ENCODE measurements at places on chromosomes 13 and 19.

DNA sequence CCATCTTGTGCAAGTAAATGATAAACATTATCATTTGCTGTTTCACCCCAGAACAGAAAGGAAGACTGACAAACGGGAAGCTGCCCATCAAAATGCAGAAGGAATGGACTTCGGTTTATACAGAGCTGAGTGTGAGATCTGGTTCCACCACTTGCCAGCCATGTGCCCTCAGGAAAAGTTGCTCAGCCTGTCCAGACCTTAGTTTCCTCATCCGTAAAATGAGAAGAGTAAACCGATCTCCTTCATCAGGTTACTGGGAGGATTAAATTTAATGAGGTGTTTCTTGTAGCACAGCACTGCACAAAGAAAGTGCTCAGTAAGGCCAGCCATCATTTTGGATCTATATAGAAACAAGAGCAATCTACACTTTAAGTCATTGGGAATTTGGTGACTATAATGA lies 36.7 kb upstream of the SERP2 start:
- DNase-seq, result no peak

DNA sequence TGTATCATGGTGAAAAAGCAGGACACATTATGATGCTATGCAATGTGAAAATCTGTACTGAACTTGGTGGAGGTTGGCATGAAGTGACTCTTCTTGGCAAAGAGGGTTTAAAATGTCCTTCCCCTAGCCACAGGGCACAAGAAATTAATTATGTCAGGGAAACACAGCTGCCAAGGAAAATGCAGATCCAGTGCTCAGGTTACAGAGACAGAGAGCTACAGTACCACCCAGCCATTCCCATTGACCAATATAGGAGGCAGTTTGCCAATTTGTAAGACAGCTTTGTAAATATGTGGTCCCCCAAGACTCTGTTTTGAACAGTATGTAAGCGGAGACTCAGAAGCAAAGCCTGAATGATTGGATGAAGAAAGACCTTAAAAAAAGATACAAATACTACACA lies 69.4 kb upstream of the KLF12 start:
- no peak for DNase-seq

DNA sequence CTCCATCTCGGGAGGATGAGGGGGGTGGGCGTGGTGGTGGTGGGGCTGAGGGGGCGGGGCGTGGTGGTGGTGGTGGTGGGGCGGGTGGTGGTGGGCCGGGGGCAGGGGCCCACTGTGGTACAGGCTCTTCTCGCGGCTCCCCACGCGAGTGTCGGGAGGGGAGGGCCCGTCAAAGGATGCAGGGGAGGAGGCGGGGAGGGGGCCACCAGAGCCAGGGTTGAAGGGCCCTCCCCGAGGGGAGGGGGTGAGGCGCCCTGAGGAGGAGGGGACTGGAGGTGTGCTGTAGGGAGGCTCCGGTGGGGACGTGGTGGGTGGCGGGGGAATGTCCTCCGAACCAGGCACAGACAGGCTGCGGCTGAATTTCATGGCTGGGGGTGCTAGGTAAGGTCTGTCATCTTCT lies 19.6 kb downstream of the C19orf81 start:
- DNase-seq, result no peak

- DNase-seq, result no peak
Observed at GRCh38 chr13:93477238-93477637, 250.6 kb downstream of the GPC6 start.

DNA sequence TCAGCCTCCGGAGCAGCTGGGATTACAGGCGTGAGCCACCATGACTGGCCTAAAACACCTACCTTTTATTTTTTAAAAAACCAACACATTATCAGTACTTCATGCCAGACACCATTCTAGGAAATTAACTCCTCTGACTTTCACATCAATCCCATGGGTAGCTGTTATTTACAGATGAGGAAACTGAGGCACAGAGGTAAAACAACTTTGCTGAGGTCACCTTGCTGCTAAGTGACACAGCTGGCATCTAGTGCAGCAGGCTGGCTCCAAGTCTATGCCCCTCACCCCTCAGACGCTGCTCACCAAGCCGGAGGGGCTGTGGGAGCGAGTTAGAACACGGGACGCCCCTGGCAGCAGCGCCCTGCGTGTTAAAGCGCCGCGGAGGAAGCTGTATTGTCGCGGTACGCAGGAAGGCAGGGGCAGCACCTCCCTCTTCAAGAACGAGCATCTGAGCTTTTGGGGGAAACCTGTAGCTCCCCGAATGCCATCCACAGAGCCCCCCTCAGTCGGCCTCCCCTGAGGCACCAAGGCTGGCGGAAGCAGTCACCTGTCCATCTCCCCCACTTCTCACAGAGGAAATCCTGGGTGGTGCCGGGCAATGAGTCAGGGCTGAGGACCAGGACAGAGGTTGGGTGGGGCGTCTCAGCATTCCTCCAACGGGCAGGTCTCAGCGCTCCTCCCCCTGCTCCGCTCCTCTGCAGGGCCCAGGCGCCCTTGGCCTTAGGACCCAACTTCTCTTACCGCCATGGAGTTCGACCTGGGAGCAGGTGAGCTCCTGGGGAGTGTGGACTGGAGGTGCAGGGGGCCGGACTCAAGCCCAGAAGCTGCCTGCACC lies at the start of gene C19orf33:
Gene C19orf33, plus strand, starts transcription at position 735 of the 835 bp plus-strand sequence. Its CDS starts 11 bp downstream, at position 746.
- no peak for DNase-seq

GRCh38 chr13:36841391-36841790 lies 22.4 kb downstream of the RFXAP start:
- DNase-seq, result no peak

GRCh38 chr19:33683881-33684537 lies 62.3 kb downstream of the CHST8 start:
- peak; percentile 3 for DNase-seq

- peak; percentile 96 for DNase-seq
Observed at GRCh38 chr19:46413262-46414031, at the start of gene CCDC8. TSS of gene CCDC8 (minus strand) at chr19:46413564. CDS start at chr19:46412810, 754 bp downstream.

- DNase-seq, result no peak
Observed at GRCh38 chr13:46899801-46900200, 2.9 kb upstream of the HTR2A start.

DNA sequence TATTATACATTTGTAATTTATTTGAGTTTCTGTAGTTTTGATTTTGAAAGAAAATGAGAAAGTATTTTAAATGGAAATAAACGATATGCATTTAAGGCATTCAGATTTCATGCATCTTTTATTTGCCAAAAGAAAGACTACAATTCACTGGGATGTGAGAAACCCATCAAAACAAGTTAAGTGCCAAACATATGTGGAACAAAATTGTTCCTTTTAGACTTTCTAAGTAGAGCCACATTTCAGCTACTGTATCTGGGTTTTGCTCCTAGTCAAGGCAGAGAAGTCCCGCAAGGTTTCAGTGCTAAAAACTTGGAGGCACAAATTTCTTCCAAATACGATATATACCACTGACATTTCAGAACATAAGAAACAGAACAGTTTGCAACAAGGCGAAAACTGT lies 1191.9 kb downstream of the SLITRK5 start:
- DNase-seq, result no peak

- no peak for DNase-seq
Observed at GRCh38 chr13:20969182-20969581, 66.6 kb upstream of the XPO4 start.
